ENCODE measurements at places on chromosomes 3 and 15.

DNA sequence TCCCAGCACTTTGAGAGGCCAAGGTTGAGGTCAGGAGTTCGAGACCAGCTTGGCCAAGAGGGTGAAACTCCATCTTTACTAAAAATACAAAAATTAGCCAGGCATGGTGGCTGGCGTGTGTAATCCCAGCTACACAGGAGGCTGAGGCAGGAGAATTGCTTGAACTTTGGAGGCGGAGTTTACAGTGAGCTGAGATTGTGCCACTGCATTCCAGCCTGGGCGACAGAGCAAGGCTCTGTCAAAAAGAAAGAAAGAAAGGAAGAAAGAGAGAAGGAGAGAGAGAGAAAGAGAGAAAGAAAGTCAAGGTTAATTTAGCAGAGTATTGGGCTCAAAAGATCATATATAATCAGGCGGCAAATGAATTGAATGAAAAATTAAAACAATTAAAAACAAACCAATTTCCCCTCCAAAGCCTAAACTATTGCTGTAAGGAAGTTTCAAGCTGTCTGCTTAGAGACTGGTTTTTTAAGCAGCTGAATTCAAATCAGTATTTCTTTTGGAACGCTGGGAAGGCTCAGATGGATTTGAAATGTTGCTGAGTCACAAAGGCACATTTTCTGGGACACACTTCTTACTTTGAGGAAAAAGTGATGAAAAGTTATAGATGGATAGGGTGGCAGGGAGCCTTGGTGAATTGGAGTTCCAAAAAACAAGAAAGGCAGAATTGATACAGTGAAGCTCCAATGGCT lies 81.3 kb upstream of the BHLHE40 start:
- no peak for DNase-seq

GRCh38 chr3:51796854-51797253 lies 17.8 kb upstream of the IQCF6 start:
- no peak for DNase-seq

GRCh38 chr3:100171211-100171914 lies 57.1 kb upstream of the FILIP1L start:
- no peak for DNase-seq

DNA sequence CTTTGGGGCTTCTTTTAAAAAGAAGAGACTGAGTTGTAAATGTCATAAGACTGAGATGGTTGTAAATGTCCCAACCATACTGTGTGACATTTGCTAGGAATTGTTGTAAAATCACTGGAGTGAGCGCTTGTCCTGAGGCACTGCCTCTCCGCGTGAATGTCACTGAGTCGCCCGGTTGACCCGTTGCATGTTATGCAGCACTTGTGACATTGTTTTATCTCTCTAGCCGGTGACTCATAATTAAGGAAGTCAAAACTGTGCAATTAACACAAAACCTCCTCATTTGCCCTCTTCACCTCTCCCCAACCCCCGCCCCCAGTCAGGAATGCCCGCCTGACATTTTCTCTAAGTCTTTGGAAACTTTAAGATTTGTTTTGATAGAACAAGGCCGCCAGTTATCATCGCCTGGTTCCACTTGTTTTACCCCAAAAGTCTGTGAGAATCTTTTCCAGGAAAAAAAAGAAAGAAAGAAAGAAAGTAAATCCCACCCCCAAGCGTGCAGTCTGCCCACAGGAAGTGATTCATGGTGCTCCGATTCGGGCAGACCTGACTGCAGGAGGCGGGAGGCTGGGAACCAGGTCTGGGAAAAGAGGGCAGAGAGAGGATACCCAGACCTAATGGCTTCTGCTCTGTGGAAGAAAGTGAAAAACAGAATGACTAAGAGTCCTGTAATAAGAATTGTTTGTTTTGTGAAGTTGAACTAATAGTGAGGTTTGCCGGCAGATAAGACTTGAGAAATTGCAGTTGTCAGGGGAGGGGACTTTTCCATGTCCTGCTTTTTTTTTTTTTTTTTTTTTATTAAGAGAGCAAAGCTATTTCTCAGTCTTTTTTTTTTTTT lies 84.8 kb downstream of the SMAD3 start:
- DNase-seq, result no peak

- peak; percentile 0 for DNase-seq
Measured at GRCh38 chr3:134645515-134645914, 5.3 kb downstream of the KY start.

DNA sequence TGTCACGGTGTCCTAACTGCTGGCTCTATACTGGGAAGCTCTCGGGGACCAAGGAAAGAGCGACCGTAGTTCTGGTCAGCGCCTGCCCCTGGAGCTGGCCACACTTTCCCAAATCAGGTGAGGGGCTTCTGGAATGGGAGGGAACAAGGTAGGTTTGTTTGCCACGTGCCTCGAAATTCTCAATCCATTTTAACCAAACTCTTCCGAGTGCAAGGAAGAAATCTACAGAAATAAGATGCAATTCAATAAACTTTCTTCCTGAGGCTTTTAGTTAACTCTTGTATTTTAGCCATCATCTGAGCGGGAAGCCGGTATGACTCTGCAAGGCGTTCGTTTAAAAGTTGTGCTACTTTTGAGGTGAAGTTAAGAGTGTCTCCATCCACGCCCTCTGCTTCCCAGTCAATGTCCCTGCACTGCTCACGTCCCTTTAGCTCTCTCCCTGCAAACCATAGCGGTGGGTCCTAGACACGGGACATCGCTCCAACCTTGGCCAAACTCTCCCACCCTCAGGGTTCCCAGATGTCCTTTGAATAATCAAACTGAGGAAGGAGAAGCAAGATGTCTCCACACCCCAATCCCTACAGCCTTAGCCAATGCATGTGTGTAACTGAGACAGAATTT lies 597 bp downstream of the AGTR1 start:
- DNase-seq, result no peak

DNA sequence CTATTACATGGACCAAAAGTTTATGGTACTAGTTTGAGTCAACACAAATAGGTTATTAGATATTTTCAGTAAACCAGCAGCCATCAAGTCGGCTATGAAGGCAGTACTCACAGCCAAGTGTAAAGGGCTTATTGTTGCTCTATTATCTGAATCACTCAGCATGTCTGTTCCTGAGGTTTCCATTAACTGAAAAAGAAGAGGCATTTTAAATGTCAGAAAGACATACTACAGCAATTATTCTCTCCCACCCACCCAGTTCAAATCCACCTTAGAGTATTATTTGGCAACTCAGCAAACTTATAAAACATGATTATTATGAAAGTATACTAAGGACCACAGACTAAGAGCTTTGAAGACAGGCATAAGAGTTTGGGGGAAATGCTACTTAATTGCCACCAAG lies 93.1 kb downstream of the BTD start:
- DNase-seq, result no peak

DNA sequence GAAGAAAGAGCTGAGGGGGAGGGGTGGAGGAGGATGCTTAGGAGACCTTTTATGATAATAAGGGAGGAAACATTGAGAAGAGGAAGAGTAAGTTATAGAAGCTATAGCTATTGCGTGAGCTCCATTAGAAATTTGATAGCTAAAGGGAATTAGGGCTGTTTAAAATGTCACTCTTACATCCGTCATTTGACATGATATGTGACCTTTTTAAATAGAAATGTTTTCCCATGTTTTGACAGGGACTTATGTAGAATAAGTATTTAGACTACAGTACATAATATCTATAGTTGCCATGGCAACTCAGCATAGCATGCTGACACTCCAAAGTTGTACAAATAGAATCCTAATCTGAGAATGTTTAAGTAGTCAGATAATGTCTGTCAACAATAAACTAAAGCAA lies 19.2 kb downstream of the RAD51 start:
- DNase-seq, result no peak

DNA sequence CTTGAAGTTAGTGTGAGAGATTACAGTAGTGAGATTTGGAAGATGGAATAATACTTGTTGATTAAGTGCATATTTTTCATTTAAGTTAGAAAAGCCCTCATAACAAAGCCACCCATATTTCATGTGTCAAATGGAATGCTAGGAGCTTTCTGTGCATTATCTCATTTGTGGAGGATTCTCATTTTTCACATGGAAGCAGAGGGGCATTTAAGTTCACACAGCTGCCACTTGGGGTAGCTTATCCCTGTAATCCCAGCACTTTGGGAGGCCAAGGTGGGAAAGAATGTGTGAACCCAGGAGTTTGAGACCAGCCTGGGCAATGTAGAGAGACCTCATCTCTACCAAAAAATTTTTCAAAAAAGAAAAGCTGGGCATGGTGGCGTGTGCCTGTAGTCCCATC lies 55.2 kb downstream of the RAB7A start:
- no peak for DNase-seq

- DNase-seq, result peak; percentile 34
Measured at GRCh38 chr3:149339931-149340309, 6.5 kb upstream of the TM4SF18 start.

- no peak for DNase-seq
Measured at GRCh38 chr15:79101866-79102581, 11.4 kb upstream of the RASGRF1 start.

- DNase-seq, result no peak
Measured at GRCh38 chr3:3783210-3783609, 16.0 kb upstream of the LRRN1 start.

DNA sequence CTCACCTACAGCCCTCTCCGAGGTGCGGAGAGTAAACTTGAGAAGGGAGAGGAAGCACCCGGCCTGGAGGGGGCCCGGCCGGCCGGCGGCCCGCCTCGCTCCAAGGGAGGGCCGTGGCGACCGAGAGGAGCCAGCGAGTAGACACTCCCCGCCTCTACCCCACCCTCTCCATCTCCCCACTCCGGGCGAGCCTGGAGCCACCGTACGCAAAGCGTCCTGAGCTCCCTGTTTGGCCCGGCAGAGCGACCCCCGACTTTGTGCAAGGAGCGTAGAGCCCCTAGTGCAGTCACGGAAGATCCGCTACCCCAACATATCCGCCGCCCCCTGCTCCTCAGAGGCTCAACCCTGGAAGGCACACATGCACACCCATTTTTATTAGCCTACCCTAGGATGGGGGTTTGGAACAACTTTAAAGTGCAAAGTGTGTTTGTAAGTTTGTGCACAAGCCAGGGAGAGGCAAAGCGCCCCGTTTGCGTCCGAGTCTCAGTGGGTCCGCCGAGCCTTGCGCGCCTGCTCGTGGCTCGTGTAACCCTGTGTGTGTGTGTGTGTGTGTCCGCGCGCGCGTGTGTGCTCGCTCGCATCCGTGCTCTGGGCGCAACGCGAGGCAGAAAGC lies 508 bp upstream of the SMAD6 start:
- DNase-seq, result peak; percentile 65

- no peak for DNase-seq
Measured at GRCh38 chr3:187445356-187445755, 77.2 kb downstream of the RTP4 start.

GRCh38 chr3:31790193-31791089 lies 190.6 kb downstream of the OSBPL10 start:
- no peak for DNase-seq

DNA sequence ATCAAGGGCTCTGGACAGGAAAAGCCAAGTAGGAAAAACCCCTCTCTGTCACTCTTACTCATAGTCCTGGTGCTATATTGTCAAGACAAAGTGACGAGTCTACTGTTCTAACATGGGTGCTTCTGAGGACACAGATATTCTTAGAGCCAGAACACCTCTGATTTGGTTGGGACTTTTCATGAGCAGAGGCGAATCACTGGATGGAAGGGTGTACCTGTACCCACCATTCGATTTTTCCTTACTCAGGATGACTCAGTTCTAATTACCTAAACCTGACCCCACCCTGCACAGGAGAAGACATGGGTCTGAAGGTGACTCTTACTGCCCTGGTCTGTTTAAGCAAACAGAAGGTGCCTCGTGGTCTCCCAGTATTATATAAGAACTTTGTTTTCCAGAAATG lies 58.5 kb downstream of the ABCC5 start:
- no peak for DNase-seq

DNA sequence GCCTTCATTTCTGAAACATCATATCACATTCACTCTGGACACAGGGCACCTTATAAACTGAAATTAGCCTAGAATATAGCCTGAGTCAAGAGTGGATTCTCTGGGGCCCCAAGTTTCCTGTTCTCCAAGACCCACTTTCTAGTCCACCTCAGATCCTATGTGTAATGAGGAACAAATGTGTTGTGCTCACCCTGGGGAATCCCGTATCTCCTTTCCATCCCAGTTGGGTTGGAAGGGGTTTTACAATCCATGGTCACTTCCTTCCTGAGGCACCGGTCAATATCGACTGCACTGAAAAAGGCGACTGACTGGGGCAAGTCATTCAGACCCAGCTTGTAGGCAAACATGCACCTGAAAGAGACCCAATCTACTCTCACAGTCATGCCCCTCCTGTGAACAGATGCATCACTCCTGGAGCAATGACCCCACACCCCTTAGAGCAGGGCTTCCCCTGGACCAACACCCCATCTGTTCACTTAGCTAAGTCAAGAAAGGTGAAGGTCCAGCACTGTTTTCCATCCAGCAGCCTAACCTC lies 17.4 kb downstream of the POLG start:
- no peak for DNase-seq

- DNase-seq, result no peak
Measured at GRCh38 chr3:104323226-104323625, 1043.5 kb upstream of the ALCAM start.

DNA sequence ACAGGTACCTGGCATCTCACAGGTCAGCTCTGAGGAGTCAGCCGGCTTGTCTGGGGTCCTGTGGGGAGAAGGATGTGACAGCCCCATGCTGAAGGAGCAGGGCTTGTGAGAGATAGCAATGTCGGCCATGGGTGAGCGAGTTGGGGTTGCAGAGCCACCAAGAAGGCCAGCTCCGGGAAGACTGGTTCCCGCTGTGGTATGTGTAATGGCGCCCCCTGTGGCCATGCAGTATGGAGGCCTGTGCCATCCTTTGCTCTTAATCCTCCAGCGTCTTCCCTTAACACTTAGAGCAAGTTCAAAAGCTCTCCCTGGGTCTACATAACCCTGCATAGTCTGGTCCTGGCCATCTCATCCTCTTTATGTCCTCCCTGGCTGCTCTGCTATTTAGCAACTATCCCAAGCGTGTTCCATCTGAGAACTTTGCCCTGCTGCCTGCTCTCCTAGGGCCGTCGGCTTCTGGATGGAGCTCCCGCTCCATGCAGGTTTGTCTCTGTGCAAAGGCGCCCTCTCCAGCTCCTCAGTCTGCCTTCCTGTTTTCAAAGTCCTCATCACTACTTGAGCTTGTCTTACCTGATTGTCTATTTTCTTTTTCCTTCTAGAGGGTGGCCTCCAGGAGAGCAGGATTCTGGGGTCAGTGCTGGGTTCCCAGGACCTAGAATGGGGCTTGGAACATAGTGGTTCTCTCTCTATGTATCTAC lies 40.8 kb upstream of the IQCF6 start:
- DNase-seq, result no peak

GRCh38 chr3:64224826-64225610 lies at the start of gene PRICKLE2:
TSS of gene PRICKLE2 (minus strand) at chr3:64225466. CDS start at chr3:64198927, 26,539 bp downstream.
- peak; percentile 68 for DNase-seq

- no peak for DNase-seq
Measured at GRCh38 chr3:196643201-196643749, 3.8 kb downstream of the NRROS start.

GRCh38 chr3:49781415-49782199 lies 4.7 kb downstream of the IP6K1 start:
- DNase-seq, result peak; percentile 22

Measured in D341Med (cell line).